Cortex of kidney (tissue), 1 donor: ENCODE measurements at places on chromosomes 6 and 20.

- no peak for DNase-seq
These were observed 36.7 kb upstream of the AAR2 start for GRCh38 chr20:36199345-36200257.

DNA sequence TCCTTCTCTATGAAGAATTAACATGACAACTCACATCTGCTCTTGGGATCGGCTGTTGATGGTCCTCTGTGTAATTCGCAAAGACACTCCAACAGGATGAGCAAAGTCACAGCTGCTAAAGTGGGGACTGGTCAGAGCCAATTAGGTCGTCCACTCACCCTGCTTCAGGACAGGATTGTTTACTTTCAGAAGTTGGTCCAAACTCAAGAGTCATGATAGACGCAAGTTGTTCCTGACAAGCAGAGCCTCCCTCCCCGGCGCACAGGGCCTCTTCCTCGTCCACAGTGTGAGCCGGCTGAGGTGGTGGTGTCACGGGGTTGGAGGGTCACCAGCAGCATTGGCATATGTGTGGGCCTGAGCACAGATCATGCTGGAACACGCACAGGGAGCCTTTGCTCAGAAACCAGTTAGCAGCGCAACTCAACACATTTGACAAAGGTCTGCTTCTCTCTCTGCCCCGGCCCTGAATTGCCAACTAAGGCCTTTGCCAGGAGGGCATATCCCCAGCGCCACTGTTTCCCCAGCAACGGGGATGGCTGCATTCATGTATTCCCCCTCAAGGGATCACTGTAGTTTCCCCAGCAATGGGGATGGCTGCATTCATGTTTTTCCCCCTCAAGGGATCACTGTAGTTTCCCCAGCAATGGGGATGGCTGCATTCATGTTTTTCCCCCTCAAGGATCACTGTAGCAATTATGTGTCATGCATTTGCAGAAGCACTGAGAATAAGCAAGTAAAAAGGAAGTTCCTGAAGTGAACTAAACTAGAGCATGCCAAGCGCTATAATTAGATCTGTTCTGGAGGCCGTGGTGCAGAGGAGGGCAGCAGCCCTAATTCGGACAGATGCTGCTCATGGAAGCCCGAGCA is 111.7 kb downstream of the THBS2 start:
- no peak for DNase-seq

DNA sequence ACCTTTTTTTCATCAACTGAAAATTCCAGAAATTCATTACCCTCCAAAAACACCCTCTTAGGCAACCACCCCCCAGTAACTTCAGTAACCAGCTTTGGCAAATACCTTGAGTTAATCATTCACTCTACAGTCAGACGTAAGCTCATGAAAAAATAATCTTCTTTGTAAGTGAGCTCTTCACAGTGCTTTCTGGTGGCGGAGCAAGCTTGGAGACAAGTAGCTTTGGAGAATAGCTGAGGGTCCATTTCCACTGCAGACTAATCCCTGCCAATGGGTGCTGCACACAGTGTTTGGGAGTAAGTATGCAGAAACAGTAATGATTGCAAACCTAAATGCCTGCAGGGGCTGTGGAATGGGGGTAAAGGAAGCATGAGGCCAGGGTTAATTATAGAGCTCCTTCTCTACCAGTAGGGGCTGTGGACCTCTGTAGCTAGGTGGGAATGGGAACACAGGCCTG is 56.8 kb upstream of the HINT3 start:
- DNase-seq: no peak

- no peak for DNase-seq
These were observed 1.4 kb downstream of the SMAP1 start for GRCh38 chr6:70669133-70669532.

- no peak for DNase-seq
These were observed 20.8 kb upstream of the TSPYL1 start for GRCh38 chr6:116300566-116300965.

- no peak for DNase-seq
These were observed 8.1 kb downstream of the HLA-DRB1 start for GRCh38 chr6:32581315-32582095.

DNA sequence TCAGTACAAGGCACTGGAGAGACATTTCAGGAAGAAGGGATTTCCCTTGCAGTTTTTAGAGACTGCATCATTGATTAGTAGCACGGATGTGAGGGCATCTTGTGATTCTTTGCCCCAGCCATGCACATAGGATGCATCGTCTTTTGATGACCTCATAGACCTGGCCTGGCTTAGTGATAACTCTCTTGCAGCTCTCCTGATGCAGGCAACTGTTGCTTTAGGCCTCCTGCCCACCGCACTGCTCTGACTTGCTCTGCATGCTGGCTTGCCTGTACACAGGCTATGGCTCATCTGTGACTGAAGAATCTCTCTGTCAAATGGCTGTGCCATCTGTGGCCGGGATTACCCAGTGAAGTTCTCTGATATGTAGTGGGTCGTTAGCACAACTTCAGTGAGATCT is 207.7 kb upstream of the PTCHD4 start:
- no peak for DNase-seq

DNA sequence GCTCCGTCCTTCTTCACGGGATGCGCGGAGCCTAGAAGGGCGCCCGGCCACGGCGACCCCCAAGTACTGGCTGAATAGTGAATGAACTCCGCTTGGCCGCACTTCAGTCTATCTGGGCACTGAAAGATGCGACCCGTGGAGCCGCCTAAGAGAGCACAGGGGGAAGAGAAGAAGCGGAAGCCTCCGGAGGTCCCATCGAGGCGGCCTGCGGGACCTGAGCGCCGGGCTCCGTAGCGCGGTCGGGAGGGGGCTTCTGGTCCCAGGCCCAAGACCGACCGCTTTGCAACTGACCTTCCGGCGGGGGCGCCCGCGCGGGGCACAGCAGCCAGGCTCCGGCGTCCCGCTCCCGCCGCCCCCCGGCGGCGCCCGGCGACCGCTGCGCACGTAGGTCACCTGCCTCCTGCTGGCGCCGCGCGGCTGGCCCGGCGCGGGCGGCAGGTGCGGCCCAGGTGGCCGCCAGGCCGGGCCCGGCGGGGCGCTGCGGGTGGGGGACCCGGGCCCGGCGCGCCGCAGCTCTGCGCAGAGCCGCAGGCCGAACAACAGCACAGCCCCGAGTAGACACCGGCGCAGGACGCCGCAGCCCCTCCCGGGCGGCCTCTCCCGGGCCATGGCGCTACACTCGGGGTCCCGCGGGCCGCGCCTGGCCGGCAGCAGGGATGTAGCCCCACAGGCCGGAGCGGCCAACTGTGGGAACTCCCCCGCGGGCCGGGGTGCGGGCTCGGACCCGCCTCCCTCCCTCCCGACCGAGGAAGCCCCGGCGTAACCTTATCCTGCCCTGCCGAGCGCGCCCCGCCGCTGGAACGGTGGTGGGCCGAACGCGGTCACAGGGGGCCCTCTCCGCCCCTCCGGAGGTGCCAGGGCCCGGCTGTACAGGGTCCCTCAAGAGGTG is at the start of gene METTL24:
Gene METTL24 (minus strand): TSS at position 686 of the 889 bp plus-strand sequence. CDS start 77 bp downstream, at position 609.
- DNase-seq: no peak

DNA sequence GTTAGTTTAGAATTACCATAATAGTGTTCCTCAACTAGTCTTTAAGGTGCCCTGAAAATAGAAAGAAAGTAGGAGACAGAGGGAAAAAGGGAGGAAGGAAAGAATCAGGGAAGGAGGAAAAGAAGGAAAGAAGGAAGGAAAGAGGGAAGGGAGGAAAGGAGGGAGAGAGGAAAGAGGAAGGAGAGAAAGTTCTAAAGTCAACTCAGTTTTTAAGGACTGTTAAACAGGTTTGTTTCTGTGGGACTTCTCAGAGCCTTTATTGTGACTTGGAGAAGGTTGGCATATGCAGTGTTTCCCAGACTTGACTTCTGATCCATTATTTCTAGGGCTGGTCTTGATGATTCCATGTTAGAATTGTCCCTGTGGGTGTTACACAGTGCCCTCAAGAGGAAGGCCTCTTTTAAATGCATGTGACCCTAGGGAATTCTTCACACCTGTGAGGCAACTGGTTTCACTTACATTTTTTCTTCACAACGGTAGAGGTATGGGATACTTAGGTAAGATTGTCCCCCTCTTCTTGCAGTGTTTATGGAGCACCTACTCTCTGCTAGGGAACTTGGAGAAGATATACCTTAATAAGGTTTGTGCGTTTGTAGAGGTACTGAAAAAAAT is 132.7 kb upstream of the GMDS start:
- DNase-seq: no peak

GRCh38 chr6:79600313-79600712 is 30.8 kb upstream of the SH3BGRL2 start:
- no peak for DNase-seq

DNA sequence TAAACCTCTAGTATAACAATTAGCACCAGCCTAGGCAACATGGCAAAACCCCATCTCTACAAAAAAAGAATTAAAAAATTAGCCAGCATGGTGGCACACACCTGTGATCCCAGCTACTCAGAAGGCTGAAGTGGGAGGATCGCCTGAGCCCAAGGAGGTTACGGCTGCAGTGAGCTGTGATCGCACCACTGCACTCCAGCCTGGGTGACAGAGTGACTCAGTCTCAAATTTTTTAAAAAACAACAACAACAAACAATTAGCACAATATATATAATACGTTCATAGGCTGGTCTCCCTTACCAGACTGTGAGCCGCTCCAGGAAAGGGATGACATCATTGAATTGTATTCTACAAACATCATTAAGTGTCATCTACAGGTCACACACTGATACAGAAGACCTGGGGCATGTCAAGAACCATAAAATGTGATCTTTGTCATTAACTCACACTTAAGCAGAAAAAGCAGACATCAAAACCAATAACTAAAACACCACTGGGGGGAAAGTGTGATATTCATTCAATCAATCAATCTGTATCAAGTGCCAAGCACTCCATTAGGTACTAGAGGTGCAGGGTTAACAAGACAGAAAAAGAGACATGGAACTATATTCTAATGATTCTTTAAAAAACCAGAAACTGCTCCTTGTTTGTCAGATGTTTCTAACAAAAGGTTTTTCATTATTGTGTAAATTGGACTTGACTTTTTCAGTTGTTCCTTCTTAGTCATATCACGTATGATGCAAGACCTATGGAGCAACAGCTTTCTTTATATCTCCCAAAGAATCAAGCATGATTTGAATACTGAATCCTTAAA is 17.8 kb downstream of the MAP3K5 start:
- DNase-seq: no peak

GRCh38 chr6:25713824-25714223 is 40.7 kb upstream of the SLC17A4 start:
- DNase-seq: no peak

- DNase-seq: no peak
These were observed 19.2 kb upstream of the GGTLC1 start for GRCh38 chr20:24007758-24008157.

DNA sequence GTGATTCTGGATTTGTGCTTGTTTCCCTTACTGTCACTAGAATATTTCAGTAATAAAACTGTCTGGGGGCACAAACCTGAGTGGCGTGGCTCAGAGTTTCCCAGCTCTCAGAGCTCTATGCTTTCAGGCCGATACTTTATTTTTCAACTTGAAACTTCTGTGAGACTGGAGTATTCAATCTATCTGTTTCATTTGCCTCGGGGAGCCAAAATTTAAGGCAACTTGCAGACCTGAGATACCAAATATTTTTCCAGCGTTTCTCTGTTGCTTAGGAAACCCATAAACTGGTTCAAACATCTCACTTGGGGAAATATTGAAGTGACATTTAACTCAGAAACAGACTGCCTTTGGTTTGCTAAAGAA is 74.7 kb downstream of the SOBP start:
- DNase-seq: no peak

DNA sequence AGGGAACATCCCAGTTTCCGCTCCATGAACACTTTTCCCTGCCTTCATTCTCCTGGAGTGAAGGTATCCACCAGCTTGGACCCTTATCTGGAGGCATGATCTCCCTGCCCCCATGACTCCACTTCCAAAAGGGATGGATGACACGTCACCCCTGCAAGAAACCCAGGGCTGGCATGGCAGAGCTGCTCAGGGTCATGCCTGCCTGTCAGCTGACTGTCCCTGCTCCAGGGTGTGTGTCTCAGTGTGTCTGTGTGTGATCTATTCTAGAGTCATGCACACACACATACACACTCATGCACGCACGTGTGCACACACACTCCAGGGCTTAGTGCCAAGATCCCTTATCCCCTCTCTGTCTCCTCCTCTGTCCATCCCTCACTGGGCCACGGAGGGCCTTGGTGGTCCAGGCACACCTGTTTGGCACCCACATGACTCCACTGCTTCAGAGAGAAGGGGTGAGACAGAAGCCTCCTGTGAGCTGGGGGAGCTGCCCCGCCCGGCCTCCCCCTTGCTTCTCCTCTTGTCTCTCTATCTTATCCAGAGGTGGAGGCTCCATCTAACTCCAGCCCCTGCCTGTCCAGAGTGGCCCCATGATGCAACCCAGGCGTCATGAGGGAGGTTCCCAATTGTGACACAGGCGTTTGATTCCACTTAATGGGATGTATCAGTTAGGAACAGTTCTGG is 290.9 kb downstream of the CDC5L start:
- no peak for DNase-seq

- DNase-seq: no peak
These were observed 19.1 kb downstream of the SPATA2 start for GRCh38 chr20:49896204-49896603.

DNA sequence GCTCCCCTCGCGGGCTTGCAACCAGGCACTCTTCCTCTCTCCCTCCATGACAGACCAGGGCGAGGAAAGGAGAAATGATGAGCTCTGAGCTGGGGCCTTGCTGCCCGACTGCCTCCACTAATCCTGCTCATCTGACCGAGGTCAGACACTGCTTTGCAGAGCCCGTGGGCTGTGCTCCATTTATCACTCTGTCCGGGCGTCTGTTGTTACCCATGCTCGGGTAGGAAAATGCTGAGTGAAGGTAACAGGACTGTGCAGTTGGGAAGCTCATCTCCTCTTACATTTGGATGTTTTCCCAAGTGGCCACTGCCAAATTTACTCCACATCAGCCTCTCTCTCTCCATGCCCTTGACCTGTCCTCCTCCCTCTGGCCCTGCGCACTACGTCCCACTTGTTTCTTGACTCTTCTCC is 14.6 kb downstream of the RPS6KA2 start:
- no peak for DNase-seq

- no peak for DNase-seq
These were observed 7.4 kb downstream of the FAM209B start for GRCh38 chr20:56540415-56540814.

DNA sequence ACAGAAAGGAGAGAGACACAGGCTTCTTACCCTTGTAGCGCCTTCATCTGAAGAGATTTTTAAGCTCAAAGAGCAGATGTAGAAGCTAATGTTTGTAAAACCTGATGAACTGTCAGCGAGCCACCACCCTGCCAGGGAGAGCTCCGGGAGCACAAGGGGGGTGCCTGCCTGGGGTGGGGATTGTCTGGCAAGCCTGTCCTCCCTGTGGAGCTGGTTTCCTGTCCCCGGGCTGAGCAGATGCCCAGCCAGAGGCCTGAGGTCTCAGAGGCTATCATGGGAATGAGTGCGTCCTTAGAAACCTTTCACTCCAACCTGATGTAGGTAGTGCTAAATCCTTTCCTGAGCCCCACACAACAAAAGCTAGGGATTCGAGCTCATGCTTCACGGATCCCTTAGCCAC is 41.9 kb upstream of the NR2E1 start:
- DNase-seq: no peak

DNA sequence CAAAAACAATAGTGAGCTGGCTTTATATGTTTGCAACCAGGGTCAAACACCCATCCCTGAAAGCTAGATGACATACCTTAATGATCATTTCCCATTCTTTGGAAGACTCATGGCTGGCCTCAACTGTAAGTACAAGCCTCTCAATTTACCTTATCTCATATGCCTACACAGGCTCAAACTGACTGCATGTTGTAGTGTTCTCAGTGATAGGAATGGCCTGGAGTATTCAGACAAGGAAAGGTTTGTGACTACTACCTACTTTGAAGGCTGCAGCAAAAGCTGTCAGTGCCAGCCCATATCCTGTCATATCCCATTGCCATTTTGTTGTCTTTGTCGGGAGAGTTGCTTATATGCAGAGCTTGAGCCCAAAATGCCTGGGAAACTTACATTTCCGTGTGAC is 205.2 kb upstream of the MOCS1 start:
- no peak for DNase-seq
